ENCODE measurements at places on chromosomes 6 and 20.

GRCh38 chr6:47440719-47441118, 36.9 kb upstream of the CD2AP start:
- DNase-seq, result peak; percentile 40

DNA sequence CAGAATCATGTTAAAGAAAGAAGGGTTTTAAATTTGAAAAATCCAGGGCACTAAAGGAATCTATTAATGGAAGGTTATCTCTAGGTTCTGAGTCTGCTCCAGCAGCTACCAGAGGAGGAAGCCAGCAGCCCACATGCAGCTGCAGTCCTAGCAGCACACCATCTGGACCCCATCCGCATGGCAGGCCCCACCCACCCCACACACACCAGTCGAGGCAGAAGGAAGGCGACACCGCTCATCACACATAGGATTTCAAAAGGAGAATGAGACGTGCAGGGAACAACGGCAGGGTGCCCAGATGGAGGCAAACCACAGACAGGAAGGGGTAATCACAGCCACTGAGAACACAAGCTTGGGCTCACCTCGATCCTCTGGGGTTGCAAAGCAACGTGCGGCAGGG, 78.9 kb downstream of the GINS1 start:
- no peak for DNase-seq

- DNase-seq, result no peak
Measured at GRCh38 chr20:9402141-9402540, 112.2 kb upstream of the LAMP5 start.

- DNase-seq, result no peak
Measured at GRCh38 chr20:46087161-46087560, 2.6 kb downstream of the NCOA5 start.

- DNase-seq, result no peak
Measured at GRCh38 chr6:168229368-168229752, 90.2 kb downstream of the DACT2 start.

- DNase-seq, result no peak
Measured at GRCh38 chr20:1462834-1463233, 3.8 kb downstream of the NSFL1C start.

DNA sequence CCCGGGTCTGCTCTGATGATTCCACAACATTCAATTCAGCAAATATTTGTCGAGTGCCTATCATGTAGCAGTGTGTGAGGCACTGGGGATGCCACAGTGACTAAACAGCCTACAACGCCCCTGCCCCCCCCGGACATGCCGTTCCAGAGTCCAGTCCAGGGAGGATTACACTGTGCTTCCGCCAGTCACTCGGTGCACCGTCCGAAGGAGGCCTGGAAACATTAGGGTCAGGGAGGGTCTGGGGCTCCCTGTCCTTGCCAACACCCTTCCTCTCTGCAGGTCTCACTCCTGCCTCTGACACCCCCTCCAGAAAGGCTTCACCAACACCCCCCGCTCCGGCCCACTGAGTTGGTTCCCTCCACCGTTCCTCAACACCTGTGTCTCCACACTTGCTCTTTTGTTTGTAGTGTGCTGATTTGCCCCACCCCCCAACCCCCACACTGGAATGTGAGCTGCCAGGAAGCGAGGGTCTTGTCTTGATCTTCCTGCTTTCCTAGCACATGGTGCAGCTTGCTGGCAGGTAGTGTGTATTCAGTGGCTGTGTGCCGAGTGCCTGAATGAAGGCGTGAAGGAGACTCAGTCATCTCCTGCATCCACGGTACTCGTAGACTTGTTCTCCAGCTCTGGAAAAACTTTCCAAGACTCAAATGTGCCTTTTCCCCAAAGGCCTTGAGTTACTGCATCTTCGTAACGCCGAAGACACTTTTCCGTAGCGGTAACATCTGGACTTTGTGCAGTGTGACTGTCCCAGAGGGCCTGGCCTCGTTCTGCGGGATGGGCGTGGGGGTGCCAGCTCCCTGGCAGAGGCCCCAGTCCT, 150.4 kb downstream of the ZDHHC14 start:
- DNase-seq, result no peak

GRCh38 chr6:168278904-168279303, 40.7 kb downstream of the DACT2 start:
- DNase-seq, result no peak

GRCh38 chr6:36760685-36761435, 63.2 kb downstream of the RAB44 start:
- no peak for DNase-seq

DNA sequence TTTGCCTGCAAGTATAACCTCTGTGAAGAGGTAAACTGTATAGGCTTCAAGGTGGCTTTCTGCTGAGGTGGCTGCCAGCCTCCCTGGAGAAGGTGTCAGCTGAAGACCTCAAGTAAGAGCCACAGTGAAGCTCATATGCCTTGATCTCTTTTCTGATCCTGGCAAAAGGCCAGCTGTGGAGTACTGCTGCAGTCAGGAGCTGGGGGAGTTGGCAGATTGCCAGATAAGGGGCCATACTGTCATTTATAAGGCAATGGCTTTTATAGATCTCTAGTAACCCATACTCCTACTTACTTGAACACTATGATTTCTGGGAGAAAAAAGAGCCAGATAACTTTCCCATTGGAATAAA, 8.8 kb upstream of the CEP85L start:
- DNase-seq, result peak; percentile 61

- DNase-seq, result no peak
Measured at GRCh38 chr20:1390581-1391403, 2.1 kb downstream of the FKBP1A start.

DNA sequence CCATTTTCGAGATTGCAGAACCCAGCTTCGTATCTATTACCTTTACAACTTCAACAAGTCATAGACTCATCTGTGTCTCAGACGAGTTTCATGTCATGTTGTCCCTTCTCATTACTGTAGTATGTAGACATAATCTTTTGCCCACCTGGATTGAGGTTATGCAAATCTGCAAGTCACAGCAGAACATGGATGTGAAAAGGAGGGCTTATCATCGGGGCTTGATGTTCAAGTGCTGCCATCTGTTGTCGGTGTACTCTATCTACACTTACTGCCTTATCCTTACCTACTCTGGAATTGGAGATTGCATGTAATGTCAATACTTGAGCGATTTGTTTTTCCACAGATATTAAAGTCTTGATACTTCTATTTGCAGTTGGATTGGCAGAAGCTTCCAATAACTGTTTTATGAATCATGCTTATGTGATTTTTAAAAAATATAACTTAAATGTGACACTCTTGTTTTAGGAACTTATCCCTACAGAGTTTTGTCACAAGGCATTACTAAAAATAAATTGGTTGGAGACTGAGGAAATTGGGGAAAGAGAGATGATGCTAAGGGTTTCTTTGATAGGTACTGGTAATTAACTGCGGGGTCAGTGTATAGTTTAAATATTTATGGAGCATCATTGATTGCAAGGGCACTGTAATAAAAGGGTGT, 3.0 kb upstream of the GOPC start:
- peak; percentile 64 for DNase-seq

DNA sequence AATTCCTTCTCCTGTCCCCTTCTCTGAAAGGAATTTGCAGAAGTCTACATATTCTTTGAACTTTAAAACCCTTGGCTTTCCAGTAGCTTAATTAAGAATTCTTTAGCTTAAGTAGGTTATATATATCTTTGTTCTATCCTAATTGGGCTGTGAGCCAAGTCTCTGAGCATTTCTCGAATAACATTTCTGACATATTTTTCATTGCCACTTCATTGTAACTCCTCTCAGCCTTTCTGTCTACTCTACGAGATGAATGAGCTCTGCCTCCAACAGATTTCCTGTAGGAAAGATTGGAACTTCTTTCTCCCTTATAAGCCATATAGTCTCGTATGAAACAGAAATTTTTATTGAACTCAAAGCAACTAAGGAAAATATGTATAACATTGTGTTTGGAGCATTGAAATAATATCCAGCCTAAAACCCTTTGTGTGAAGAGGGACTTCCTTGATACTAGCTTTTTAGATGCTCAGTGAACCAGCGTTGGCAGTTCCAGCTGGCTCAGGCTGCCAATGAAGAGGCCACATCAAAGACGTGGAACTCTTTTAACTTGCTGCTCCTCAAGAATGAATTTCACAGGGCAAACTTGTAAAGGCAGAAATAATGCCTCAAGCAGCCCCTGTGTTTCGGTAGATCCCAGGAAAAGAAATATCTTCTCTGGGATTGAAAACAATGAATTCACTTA, 87.7 kb upstream of the NOX3 start:
- no peak for DNase-seq

GRCh38 chr6:105753620-105754211, 332.4 kb upstream of the PRDM1 start:
- peak; percentile 71 for DNase-seq

- DNase-seq, result no peak
Measured at GRCh38 chr6:43992783-43993644, 134.2 kb downstream of the MRPL14 start.

- DNase-seq, result no peak
Measured at GRCh38 chr6:46667377-46667776, 14.6 kb downstream of the SLC25A27 start.

Measured in muscle of back (tissue), 13 donors.